ENCODE measurements at places on chromosomes 13 and 19.

- no peak for DNase-seq
Measured at GRCh38 chr19:8129061-8129618, 20.3 kb downstream of the FBN3 start.

DNA sequence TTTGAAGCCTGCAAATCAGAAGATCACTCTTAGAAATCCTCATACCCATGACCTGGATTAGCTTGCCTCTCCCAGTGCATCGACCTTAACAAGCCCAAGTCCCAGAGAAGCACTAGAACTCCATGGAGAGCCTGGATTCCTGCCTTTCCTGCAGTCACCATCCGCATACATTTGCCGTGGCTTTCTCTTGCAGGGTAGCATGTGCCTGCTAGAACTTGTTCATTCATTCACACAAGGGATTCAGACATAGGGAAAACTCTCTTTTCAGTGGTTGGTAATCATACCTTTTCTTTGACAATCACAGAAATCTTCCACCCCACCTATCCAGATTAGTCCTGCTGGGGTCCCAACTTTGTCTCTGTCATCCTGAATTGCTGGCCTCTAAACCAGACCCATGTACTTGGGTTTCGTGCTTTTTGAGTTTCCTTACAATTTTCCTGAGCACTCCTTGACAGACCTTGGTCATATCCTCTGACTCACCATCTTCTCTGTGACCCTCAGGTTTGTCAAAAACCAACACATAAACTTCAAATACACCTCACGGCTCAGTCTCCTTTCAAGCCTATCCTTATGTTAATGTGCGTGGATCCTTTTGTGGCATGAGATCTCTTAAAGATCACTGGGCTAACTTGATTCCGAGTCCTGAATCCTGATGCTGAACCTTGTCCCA lies 355.0 kb downstream of the MYO16 start:
- DNase-seq = no peak

DNA sequence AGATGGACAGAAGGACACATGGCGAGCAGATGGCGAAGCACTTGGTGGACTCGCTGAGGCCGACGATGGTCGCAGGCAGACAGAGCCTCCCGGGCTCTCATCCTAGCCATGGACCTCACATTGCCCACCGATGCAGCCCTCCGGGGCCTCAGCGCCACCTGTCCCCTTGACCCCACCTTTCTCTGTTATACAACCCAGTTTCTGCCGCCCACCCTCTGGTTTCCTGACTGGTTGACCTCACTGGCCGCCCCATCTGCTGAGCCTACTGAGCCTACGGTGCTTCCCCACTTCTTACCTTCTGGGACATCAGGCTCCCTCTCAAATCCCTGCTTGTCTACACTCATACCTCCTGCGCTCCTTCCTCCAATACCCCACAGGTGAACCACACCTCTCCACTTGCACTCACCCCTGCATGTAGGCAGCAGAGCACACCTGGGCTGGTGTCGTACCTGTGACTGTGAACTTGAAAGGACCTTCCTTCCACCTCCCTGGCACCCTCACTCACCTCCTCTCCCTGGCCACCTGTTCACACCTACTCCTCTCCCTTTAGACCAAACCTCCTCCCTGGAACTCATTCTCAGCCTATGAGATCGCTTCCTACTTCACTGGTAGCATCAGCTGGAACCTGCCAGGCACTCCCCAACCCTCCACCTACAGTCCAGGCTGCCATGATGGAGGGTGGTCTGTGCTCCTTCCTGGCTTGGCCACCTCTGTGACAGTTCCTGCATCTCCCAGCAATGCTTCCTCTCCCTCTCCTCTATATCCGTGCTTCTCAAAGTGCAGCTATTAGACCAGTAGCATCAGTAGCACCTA lies 36.1 kb downstream of the HPN start:
- no peak for DNase-seq

DNA sequence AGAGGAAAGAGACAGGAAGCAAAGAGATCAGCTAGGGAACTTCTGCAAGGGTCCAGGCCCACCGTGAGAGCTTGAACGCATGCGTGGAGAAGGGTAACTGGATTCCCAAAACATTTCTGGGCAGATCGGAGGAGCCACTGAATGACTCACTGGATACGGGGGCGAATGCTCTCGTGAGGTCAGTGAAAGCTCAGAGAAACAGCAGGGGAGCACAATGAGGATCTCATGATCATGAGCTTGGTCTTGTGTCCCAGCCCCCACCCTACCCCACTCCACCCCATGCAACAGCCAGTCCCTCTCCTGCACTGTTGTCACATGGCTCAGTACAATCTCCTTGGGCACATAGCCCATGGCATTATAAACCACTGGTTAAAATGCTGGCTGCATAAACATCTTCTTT lies 40.6 kb downstream of the DCLK1 start:
- DNase-seq = no peak

- DNase-seq = peak; percentile 8
Measured at GRCh38 chr13:32381539-32381938, 46.4 kb downstream of the N4BP2L1 start.

DNA sequence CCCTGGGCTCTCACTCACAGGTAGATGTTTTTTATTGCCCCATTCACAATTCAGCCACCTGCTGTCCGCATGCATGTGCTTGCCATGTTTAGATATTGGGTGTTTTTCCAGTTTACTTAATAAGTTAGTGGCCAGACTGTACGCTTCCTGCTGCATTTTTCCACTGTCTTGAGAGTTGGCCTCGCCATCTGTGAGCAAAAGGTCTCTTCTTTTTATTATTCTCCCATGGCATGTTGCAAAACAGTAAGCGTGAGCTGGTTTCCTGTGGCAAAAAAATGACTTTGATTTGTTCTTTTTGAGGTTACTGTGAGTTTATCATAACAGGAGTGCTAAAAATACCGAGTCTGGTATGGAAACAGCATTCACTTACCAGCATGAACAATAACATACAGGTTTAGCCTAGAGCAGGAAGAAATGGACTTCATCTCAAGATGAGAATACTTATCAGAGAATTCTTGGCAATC lies 46.0 kb downstream of the SAE1 start:
- DNase-seq = no peak

GRCh38 chr19:58392945-58393724 lies 2.3 kb upstream of the RNF225 start:
- DNase-seq = no peak

GRCh38 chr13:33496336-33496735 lies 210.8 kb upstream of the STARD13 start:
- DNase-seq = no peak

GRCh38 chr19:13155472-13156359 lies 5.5 kb downstream of the IER2 start:
- DNase-seq = no peak

DNA sequence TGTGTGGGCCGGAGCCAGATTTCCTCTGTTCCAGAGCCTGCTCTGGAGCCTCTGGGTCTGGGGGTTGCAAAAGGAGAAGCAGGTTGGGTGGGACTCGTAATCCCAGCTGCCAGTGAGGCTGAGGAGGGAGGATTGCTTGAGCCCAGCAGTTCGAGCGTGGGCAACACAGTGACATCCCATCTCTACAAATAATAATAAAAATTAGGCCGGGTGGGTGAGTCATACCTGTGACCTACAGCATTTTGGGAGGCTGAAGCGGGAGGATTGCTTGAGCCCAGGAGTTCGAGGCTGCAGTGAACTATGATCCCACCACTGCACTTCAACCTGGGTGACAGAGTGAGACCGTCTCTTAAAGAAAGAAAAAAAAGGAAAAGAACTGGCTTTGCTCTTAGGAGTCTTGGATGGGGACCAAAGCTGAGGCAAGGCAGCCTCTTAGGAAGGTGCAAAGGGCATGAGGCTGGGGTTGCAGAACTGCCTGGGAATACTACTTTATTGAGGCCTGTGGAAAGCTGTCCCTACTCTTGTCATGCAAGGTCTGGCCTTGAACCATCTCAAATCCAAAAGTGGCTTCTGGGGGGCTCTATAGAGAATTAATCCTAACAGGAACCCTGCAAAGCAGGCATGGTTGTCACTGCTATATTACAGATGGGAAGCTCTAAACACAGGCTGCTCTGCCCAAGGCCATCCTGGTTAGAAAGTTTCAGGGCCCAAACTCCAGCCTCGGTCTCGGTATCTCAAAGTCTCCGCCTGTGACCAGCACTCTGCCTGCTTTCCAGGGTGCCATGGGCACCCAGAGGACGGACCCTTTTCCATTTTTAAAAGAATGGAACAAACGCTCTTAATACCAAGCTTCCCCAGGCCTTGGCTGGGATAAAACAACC lies 880 bp upstream of the C19orf12 start:
- no peak for DNase-seq

DNA sequence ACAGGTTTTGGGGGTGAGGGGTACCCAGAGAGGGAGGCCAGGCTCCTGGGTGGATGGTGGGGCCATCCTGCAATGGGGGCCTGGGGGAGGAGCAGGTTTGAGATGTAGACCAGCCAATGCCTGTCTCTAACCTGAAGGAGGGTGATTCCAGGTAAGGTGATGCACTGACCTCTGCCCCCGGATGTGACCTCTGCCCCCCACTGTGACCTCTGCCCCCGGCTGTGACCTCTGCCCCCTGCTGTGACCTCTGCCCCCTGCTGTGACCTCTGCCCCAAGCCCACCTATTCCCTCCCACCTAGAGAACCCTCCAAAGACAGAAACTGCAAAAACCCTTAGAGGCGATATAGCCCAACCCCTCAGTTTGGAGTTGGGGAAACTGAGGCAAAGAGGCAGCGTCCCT lies 10.3 kb upstream of the SPACA4 start:
- no peak for DNase-seq

DNA sequence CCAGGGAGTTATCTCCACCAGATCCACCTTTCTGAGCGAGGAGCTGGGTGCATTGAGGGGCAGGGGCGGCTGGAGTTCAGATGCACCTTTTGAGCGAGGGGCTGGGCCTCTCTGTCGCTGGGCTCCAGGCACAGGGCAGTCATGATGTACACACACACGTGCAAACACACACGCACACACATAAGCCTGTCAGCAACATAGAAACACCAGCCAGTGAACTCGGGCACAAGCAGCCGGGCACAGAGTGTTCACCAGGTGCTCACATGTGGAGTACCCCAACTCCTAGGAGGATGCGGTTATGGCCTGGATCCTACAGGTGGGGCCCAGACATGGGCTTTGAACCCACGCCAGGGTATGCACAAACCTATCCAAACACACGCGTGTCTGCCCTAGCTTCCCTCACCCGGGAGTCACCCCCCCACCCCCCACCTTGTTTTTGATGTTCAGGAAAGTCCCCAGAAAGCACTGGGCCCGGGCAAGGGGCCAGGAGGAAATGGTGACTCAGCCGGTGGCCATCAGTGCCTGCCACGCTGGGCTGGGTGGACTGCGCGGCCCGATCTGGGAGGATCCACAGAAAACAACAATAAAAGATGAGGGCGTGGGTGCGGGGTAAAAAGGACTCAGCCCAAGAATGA lies 13.3 kb downstream of the ARRDC2 start:
- DNase-seq = no peak

All from forelimb muscle (tissue), 1 donor.